ENCODE measurements at places on chromosomes 6 and 20.

DNA sequence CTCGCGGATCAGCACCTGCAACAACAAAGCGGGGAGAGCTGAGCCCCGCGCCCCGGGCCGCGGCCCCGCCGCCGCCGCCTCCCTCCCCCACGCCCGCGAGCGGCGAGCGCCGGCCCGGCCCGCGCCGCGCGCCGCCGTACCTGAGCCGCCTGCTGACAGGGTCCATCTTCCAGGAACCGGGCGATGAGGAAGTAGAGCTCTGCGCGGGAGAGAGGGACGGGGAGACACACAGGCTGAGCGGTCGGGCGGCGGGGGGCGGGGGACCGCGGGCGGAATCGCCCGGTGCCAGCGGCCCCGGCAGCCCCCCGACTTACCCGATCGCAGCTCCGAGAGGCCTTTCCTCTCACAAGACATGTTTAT, 359 bp downstream of the PHIP start:
- no peak for DNase-seq

DNA sequence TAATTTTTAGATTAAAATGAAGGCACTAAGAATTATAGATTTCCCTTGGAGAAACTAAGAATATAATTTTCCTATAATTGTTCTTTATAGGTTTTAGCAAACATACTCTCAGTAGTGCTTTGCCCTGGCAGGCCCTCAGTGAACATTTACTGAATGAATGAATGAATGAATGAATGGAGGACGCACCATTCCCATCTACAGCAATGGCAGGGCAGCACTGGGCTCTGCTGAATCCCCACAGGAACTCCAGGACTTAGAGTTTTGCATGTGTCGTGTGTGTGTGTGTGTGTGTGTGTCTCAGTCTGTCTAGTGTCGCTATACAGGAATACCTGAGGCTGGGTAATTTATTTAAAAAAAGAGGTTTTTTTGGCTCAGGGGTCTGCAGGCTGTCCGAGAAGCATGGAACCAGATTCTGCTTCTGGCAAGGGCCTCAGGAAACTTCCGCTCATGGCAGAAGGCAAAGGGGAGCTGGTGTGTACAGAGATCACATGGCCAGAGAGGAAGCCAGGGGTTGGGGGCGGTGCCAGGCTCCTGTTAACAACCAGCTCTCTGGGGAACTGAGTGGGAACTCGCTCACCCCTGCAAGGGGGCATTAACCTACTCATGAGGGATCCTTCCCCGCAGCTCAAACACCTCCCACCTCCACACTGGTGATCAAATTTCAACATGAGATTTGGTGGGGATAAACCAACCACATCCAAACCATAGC, 20.1 kb downstream of the RNASET2 start:
- no peak for DNase-seq

GRCh38 chr6:43420012-43420709, 7.2 kb upstream of the ABCC10 start:
- DNase-seq = no peak

- DNase-seq = no peak
These were observed 6.5 kb downstream of the PEDS1 start for GRCh38 chr20:50146732-50147662.

- DNase-seq = no peak
These were observed 283.4 kb upstream of the TBX18 start for GRCh38 chr6:85047818-85048217.

DNA sequence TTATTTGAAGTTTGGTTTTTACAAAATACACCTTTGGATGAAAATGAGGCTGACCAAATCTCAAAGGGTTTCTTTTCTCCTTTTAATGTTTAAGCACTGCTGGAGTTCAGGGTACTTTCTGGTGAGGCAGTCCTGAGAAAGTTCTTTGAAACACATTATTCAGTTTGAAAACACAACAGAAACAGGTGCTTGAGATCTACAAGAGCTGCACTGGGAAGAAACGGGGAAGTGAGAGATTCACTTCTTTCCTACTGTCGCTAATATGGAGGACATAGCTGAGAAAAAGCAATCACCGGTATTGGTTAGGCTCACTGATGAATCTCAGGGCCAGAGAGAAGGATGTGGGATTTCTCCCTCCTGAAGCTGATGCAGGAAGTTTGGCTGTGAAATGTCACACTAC, 22.9 kb upstream of the TMEM170B start:
- no peak for DNase-seq

DNA sequence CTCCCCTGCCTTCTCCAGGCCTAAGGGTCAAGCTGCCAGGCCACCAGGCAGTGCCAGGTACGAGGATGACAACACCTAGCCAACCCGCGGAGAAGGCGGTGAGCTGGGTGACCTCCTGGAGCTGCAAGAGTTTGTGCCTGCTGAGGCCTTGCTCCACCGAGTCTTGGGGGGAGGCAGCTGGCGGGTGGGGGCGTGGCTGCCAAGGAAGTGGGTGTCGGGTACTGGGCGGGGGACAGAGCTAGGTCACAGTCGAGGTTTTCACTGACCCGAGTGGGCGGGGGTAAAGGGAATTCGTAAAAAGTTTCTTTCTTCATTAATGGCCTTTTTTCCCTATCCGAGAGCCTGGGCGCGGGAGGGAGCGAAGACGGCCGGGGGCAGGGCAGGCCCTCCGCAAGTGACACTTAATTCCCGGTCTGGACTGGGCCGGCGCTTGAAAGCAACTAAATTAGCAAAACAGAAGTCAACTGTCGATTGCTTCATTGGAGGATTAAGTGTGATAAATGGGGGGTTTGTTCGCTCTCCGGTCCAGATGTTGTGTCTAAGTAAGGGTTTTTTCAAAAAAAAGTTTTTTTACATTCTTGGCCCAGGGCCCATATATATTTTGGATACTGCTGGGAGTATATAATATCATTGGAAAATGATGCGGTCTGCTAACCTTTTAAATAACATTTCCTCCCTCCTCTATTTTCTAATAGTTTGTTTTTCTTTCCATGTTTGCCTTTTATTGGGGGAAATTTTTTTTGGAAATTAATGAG, 43.1 kb upstream of the FOXP4 start:
- DNase-seq = no peak

- no peak for DNase-seq
These were observed 33.4 kb downstream of the TNXB start for GRCh38 chr6:32075781-32076180.

DNA sequence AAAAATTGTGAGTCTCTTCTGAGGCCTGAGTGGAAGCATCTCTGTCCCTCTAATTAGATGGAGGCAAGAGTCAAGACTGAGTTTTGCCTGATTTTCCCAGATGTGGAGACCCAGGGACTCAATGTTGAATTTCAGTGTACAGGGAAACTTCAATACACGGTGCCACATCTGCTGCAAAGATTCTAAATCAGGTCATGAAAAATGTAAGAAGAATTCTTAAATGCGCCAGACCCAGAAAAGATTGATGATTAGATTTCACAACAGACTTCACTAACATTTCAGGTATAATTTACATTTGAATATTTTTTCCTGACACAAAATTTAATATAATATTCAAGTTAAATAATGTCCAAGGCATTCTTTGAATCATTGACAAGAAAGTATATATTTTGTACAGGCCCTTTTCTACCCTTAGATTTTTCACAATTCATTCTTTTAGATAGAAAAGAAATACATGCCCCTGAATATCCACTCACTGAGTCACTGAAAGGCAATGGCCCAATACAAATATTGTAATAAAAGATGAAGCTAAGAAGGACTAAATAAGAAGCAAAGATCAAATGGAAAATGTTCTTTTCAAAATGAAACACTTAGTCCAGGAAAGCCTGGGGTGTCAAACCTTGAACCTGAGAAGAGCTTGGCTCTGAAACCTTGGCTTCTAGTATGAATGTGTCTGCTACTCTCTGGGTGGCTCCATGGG, 18.2 kb upstream of the HDGFL1 start:
- no peak for DNase-seq

DNA sequence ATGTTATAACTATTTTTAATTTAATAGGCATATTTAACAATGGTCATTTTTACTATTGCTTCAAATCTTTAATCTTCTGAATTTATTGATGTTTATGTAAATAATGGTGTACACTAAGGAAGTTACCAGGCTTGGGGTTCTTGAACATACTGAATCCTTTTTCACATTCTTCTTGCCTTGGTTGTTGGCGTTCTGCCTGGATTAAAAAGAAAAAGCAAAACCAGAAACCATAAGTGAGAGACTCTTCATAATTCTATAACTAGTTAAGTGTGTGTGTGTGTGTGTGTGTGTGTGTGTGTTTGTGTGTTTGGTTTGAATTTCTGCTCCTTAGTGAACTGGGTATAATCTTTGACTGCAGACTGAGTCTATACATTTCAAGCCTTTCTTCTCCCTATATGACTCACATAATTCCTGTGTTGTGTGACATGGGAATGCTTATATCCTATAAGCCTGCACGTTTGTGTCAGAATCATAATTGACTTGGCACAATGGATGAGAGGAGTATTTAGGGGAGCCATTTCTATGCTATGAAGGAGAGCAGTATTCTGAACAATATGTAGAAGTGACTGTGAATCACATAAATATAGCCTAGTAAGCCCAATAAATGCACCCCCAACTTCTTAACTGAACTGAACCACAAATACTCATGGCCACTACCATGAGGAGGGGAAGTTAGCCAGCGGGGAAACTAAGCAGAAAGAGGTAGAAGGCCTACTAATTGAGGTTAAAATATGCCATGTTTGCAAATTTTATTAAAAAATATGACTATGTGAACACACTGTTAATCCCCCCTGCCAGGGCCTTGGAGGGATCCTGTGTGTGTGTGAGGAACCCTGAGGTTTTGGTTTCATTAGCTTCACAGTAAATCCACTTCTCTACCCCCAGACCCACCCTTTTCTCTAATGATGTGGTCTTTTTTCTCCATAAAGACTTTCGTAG, 425.5 kb downstream of the BCKDHB start:
- DNase-seq = no peak

GRCh38 chr6:6609450-6609849, 20.9 kb downstream of the LY86 start:
- no peak for DNase-seq

GRCh38 chr20:60143261-60143842, 185.1 kb downstream of the CDH26 start:
- no peak for DNase-seq
